ENCODE measurements at places on chromosomes 1 and 21. TPM values are rescaled to one million over a fixed set of nuclear protein-coding genes. Genes with fewer than 3 reads are reported as not detected.

DNA sequence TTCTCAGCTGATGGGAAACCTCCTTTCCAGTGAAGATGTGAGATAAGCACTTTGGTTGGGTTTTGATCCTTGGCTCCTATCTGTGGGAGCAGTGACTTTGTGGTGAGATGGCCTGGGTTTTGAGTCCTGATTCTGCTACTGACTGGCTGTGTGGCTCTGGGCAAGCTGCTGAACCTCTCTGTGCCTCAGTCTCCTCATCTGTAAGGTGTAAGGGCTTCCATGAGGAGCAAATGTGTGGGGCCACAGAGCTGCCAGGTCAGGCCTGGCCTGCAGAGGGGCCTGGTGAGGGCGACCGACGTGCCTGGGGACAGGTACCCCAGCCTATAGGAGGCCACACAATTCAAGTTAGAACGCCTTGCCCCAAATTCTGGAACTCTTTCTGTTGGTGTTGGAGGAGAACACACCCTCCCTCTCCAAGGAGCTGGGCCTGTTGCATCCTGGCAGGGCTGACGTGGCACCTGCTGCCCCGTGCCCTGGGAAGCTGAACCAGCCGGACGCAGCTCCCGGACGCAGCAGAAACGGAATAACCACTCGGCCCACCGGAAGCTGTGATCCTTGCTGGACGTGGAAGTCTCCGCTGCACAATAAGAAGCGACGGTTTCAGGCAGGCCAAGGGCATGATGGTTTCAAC, 62.7 kb downstream of the AGPAT3 start:
- no peak overlapping the region for H3K27ac ChIP-seq
- peaks cover 6% of the 10 kb centered on the region for H3K4me1 ChIP-seq
- no peak overlapping the region for H3K4me3 ChIP-seq

- DNase-seq: no peak
- H3K4me1 ChIP-seq: no peaks in the 10 kb centered on the region
- no peak overlapping the region for H3K4me3 ChIP-seq
- no peak overlapping the region for H3K27ac ChIP-seq
- H3K27me3 ChIP-seq: no peaks in the 10 kb centered on the region
- H3K36me3 ChIP-seq: no peaks in the 10 kb centered on the region
Observed at GRCh38 chr1:9680828-9681227, 29.3 kb downstream of the PIK3CD start.

DNA sequence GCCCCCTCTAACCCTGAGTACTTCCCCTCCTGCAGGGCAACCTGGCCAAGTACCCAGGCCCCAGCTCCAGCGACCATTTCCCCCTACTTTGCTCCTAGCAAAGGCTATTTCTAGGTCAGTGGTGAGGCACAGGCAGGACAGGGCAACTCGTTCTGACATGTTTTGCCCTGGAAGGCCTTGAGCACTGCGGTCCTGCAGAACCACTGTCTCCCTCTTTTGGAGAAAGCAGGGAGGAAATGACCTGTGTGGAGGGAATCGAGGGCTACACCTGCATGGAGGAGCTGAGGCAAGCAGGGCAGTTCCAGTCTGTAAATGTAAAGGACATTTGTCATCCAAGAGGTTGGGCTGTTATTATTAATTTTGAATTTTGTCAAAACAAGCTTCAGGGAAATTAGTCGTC, 99.1 kb downstream of the PPIAL4G start:
- H3K36me3 ChIP-seq: no peaks in the 10 kb centered on the region
- H3K27ac ChIP-seq: no peak overlapping the region
- no peak for DNase-seq
- no peak overlapping the region for H3K4me3 ChIP-seq
- no peaks in the 10 kb centered on the region for H3K4me1 ChIP-seq

DNA sequence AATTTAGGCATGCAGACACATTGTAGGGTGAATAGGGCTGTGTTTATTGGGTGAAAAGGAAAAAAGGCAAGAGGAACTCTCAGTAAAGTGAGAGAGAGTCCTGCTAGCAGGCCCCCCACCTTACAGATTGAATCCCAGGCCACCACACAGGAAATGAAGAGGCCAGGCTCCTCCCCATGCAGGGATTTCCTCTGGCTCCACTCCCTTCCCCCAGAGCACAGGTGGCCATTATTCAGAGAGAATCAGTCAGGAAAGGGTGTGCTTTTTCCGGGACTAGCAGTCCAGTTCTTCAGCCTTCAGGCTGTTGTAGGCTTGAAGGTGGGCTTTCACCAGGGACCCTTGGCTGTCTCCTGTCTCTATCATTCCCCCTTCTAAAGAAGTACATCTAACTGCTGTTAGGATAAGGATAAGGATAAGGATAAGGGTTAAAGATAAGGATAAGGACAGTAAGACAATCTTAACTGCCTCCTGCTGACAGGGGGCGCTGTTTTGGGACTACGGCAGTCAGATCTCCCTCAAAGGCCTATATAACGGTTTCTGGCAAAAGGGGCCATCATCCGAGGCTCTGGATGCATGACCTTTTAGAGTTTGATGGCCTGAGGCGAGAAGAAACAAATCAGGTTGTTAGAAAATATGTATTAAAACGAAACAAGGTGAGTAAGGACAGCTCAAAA, 26.3 kb downstream of the ZNF648 start:
- peaks cover 4% of the 10 kb centered on the region for H3K27me3 ChIP-seq
- no peak overlapping the region for H3K27ac ChIP-seq
- no peaks in the 10 kb centered on the region for H3K4me1 ChIP-seq
- no peak overlapping the region for H3K4me3 ChIP-seq
- no peaks in the 10 kb centered on the region for H3K36me3 ChIP-seq
- DNase-seq: no peak

MTX1 gene
- 75.9 TPM for total RNA-seq

CCDC24 gene
- total RNA-seq: 5.6 TPM

OTUD7B gene
- total RNA-seq: 19.0 TPM

C1orf94 gene
- 0.72 TPM for total RNA-seq

Measured in A673 (cell line).